ENCODE measurements at places on chromosomes 3 and 15.

GRCh38 chr3:131048030-131048429 lies 21.4 kb downstream of the NEK11 start:
- DNase-seq: no peak

DNA sequence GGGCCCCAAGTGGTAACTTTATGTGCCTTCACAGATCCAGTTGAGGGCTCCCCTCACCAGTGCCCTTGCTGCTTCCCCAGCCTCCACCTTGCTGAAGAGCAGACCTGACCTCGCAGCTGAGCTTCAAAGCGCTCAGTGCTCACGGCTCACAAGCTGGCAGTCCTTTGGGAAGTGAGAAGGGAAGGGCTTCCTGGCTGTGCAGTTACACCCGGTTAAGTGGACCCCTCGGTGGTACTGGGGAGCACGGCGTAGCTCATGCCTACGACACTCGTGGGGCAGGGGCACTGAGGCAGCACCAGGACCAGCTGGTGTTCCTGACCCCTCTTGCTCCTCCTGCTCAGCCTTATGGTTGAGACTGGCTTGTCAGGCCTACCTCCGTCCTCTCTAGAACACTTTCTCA lies 629.0 kb upstream of the TBL1XR1 start:
- DNase-seq: no peak

DNA sequence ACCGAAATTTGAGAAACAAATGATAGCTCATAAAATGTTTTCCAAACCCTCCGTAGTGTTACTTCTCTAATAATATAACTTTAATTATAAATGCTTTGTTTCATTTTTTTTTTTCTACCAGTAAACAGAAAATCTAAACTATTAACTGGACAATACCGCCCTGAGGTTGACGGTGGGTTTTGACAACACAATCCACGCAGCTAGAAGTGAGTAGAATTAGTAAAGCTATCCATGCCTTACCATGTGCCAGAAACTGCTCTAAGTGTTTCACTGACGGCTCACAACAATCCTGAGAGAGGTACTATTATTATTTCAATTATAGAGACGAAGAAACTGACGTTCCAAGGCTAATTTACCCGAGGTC lies 410 bp downstream of the NDUFAF1 start:
- DNase-seq: no peak

DNA sequence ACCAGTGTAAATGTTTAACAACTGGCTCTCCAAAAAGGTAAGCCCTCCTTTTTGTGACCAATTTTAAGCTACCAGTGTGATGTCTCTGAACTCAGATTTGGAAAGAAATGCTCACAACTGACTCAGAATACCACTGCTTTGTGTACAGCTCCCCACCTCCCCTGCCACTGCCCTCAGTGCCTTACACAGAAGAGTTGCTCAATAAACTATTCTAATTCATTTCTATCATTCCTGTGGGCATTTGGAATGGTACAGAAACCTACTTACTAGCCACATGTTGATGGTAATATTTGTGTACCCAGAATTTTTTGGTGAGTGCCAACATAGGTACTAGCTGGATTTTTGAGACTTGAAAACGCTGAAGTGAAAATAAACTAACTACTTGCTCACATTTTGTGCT lies 16.0 kb downstream of the LRRN1 start:
- no peak for DNase-seq

DNA sequence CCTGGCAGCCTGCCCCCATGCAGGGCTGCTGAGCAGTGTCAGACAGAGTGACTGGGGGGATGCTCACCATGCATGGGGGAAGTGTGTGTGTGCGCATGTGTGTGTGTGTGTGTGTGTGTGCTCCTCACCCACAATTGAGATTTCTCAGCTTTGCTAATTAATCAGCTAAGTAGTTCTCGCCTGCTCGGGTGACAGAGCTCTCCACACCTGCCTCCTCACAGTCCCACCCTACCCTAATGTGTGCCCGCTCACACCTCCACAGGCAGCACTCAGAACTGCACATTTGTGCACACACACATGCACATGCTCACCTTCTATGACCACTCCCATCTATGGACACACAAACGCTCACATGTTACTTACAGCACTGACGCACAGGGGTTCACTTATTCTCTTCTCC lies 37.3 kb downstream of the CACNA2D2 start:
- no peak for DNase-seq

GRCh38 chr3:74756674-74757073 lies 142.2 kb upstream of the CNTN3 start:
- DNase-seq: no peak

- no peak for DNase-seq
These were observed 33.5 kb upstream of the MYO5C start for GRCh38 chr15:52329150-52329549.

GRCh38 chr3:8457039-8457438 lies 44.6 kb upstream of the LMCD1 start:
- no peak for DNase-seq

DNA sequence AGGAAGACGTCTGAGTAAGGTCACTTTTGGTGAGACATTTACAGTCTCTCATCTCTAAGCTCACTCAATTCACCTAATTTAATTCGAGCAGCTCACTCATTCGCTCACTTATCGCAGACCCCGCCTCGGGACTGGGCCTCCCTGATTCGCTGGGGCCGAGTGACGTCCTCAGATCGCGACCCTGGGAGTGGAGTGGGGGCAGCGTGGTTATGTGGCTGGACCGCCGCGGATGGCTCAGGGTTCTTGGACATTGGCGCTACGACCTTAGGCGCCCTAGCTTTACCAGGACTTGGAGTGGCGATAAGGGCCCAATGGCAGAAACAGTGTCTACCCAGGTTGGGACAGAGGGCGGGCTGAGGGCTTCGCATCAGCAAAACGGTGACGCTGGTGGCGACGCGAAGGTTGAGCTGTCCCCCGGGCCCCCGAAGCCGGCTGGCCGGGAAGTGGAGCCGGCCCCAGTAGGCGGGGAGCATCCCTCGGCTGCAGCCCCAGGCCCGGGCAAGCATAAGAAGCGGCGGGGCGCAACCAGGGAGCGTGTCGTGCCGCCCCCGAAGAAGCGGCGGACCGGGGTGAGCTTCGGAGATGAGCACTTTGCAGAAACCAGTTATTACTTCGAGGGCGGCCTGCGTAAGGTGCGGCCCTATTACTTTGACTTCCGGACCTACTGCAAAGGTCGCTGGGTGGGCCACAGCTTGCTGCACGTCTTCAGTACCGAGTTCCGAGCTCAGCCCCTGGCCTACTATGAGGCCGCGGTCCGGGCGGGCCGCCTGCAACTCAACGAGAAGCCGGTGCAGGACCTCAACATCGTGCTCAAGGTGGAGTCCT lies at the start of gene RPUSD2:
Gene RPUSD2, plus strand, starts transcription at position 171 of the 825 bp plus-strand sequence. Its CDS starts 39 bp downstream, at position 210.
- DNase-seq: peak; percentile 69

- DNase-seq: no peak
These were observed 85.7 kb downstream of the ATP2B2 start for GRCh38 chr3:10419637-10420232.

- DNase-seq: no peak
These were observed 252.2 kb upstream of the IGF1R start for GRCh38 chr15:98395974-98396610.
